ENCODE measurements at places on chromosomes 16 and 17.
A peak's percentile ranks its signal among the peaks of the same experiment; 100 is the strongest.

DNA sequence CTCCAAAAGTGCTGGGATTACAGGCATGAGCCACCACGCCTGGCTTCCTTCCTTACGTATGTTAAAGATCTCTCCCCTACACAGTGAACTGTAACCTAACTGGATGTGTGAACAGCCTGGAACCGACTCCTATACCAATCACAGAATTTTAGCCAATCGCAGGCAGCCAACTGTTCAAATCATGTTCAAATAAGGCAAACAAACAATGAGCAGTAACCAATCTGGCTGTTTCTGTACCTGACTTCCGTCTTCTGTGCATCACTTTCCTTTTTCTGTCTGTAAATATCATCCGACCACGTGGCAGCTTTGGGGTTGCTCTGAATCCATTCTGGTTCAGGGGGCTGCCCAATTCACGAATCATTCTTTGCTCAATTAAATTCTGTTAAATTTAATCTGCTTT is 27.5 kb downstream of the TEKT5 start:
- DNase-seq, result no peak

DNA sequence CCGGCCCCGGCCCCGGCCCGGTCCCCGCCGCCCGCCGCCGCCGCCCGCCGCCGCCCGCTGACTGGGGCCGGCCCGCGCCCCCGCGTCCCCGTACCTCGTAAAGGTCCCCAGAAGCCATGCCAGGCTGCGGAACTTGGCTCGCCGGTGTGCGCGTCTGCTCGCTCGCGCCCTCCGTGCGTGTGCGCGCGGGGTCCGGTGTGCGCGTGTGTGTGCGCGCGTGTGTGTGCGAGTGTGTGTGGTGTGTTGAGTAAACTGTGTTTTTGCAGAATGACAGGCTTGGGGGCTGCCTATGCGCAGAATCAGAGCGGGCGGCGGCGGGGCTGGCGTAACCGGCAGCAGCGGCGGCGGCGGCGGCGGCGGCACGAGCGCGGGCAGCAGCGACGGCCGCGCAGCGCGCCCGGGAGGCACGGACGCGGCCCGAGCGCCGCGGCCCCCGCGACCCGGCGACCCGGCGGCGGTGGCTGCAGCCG is 307 bp downstream of the CDYL2 start:
- peak; percentile 4 for DNase-seq

- DNase-seq, result peak; percentile 2
Observed at GRCh38 chr16:87764600-87765472, 950 bp downstream of the KLHDC4 start.

DNA sequence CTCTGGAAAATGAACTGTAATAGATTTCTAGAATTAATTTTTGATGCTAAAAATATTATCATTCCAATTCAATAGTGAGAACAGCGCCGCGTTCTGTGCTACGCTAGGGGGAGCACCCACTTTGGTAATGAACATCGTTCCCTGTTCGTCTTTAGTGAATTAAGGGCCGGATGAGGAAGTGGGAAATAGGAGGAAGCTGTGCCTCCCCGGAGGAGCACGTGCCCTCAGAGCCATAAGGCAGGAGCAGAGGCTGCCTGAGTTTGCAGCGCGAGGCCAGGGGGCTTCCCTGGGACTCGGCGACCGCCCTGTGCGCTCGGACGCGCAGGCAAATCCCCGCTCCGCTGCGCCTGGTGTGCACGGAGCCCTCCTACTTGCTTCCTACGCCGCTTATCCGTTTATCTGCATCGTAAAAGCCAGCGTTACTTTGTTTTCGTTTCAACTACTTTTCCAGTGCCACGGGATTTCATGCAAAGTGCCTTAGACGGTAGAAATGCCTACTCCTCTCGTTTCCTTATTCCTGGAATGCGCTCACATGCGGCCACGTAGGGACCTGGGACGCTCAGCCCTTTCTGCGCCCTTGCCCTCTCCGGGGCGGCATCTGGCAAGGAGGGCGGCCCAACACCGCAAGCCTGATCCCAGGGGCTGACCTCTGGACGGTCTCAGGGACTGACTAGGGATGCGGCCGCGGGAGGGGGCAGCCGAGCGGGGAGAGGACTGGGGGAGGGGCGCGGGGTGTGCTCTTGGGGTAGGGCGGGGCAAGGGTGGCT is 76.4 kb downstream of the KCNJ12 start:
- no peak for DNase-seq

GRCh38 chr16:9275816-9276354 is 184.4 kb downstream of the HAPSTR1 start:
- DNase-seq, result no peak

DNA sequence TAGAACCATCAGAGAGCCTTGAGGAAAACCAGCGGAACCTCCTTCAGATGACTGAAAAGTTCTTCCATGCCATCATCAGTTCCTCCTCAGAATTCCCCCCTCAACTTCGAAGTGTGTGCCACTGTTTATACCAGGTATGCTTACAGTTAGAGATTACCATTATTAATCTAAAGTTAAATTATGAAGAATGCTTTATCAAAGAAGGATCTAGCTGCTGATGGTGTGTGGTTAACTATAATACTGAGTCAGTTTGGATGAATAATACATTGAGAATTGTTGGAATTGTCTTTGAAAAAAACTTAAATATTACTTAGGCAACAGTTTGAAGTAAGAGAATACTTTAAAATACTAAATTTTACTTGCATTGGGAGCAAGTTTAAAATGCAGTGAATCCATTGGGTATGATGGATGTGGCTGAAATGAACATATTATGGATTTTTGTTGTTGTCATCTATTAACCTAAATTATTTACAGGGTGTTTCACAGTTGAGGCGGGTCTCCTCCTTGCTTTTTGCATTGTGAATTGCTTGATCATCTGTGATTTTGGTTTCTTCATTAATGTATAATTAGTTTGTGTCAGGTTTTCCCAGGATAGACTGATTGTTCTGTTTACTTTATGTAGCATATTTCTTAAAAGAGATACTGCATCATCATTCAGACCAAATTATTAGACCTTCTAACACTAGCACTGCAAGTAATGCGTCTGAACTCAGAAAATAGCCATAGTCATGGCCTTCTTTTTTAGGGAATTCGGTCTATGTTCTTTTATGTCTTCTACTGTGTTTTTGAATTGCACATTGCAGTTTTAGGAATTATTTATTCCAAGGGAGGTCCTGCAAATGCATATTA is 47.8 kb downstream of the OMG start:
- DNase-seq, result no peak

DNA sequence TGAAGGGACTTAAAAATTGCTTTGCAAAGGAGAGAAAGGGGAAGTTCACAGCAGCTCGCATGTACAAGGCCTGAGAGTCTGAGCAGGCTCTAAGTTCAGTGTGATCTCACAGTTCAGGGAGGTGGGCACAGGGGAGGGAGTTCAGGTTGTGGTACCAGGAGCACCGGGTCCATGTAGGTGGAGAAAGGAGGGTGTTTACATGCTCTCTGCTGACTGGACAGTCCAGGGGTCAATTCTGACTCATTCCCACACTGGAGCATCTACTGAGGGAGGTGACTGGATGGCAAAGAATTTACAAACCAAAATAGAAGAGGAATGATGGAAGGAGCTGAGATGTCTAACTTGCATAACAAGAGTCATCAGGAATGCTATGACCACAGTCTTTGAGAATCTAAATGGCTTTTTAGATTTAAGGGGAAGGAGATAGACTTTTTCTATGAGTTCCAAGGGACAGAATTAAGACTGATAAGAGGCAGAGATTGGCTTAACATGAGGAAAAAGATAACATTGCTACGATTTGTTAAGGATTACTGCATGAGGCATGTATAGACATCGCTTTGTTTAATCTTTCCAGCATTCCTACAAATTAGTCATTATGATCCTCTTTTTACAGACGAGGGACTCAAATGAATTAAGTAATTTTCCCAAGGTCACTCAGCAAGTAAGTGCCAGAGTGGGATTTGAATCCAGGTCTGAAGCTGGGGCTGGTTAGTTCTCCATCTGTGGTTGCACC is 29.9 kb downstream of the MIS12 start:
- DNase-seq, result no peak

GRCh38 chr17:31499771-31500554 is 108.5 kb downstream of the RAB11FIP4 start:
- DNase-seq, result peak; percentile 39

DNA sequence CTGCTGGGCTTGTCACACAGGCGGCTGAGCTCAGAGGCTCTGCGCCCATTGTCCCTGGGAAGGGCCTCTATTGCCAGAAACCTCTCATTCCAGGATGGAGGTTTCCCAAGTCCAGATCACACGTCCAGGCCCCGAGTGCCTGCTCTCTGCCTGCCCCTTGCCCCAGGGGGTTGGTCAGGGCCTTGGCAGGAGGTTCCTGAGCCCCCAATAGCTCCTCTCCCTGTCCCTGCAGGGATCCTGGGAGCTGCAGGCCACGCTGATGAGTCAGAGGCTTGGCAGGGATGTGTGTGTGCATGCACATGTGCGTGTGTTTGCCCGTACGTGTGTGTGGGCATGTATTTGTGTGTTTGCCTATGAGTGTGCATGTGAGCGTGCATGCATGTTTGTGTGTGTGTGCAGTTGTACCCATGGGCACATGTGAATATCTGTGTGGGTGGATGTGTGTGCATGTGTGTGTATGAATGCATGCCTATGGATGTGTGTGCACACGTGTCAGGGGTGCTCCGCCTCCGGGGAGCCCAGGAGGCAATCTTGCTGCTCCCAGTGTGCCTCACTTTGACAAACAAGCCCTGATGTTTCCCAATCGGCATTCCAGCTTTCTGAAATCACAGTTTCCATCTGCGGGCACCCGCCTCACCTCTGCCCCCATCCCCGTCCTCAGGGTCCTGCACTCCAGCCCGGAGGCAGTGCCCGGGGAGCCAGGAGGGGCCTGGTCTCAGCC is 98.4 kb upstream of the GSE1 start:
- DNase-seq, result peak; percentile 76

DNA sequence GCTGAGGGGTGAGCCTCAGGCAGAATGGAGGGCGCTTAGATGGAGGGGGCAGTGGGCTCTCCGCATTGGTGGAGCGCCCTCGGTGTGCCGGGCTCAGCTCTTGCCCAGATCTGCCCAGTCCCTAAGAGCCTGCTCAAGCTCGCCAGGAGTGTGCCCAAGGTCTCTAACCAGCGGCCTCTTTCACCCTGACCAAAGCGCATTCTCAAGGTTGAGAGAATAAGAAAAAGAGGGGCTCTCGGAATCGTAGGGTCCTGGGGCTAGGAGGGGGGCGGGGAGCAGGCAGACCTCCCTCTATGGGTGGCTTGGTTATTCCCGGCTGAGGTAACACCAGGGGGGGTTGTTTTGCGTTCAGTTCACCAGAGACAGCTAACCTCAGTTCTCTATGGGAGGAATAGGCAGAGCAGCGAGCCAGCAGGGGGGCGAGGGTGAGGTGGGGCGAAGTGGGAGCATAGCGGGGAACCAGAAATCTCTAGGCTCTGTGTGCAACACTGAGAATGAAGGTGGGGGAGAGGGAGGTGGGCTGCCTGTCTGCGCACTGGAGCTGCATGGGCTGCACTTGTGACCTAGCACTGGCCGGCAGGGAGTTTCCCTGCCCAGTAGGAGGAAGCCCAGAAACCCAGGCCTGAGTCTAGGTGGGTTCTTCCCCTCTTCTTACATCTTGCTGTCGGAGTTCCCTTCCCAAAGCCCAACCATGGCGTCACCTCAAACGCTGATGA is 3.0 kb downstream of the TMEM132E start:
- no peak for DNase-seq

DNA sequence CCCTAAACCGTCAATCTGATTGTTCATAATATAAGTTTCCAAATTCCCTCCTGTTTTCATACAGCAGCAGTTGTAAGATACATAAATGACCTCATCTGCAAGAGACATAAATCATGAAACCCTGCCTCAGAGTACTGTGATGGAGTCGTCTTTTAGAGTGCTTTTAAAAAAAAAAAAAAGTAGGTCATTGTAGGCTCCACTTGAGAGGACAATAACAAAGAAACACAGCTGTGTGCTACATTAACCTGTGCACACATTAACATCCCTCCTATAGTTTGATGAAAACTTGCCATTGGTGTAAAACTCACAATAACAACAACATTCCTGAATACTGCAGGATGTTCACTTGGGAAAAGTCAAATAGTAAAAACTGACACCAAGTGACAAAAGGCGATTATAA is 56.5 kb downstream of the XPO6 start:
- no peak for DNase-seq

DNA sequence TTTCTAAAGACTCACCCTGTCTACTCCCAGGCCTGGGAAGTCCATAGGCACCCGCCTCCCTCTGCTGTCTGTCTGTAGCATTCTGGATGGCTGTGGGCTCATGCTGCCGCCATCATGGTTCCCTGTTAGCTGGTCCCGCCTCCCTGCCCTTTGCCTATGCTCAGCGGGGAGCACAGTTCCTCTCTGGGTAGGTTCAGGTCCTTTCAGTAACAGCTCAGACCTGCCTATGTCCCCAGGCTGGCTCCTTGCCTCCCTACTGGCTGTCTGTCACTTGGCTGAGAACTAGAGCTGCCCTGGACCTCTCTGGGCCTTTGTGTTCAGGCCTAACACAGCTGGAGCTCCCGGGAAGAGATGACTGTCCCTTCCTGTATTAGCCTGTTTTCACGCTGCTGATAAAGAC is 317.9 kb downstream of the SNX29 start:
- DNase-seq, result no peak

- DNase-seq, result no peak
Observed at GRCh38 chr17:5769593-5770354, 185.5 kb upstream of the NLRP1 start.

DNA sequence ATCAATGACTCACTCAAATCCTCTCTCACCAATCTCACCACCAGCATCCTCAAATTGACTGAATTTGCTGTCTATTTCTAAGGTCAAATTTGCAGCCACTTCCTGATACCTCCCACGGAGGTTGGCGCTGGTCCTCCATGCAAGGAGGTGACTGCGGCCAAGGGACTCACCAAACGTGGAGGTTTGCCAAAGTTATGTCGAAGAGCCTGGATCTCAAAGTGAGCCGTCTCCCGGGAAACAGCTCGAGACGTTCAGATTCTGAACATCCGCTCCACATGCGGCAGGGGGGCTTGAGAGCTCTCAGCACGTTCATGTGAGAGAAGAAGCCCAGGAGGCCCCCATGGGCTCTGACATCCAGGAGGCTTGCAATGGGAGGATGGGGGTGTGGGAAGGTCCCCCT is 22.6 kb downstream of the LGALS3BP start:
- DNase-seq, result no peak

- DNase-seq, result peak; percentile 28
Observed at GRCh38 chr17:7403043-7403726, 712 bp downstream of the TMEM256 start.

DNA sequence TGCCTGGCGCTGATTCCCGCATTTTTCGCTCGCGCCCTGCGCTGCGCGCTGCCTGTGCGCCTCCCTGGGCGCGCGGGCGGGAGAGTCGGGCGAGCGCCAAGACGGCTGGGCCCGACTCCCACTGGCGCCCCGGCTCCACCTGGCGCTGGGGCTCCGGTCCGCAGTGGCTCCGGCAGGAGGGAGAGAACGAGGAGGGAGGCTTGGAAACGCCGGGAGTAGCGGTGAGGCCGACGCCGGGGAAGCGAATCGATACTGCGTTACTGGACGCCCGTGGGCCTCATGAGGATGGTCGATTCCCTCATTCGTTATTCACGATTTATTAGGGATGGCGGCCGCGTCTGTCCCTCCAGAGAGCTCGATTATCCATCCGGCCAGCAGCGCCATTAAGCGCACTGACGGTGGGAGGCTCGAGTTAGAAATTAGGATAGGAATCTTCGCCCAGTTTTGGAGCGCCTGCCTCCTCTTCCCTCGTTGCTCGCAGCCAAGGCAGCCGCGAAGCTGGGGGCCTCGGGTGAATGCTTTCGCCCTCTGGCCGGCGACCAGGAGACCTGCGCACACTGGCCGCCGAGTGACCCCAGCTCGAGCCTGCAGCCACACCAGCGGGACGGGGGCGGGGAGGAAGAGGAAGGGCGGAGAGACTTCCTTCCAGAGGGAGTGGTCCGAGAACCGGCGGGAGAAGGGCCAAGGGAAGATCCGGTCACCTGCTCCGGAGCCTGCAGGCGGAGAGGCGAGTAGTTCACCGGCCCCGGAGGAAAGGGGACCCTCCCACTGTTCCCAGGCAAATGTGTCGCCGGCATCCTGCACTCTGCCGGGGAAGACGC is 1.3 kb upstream of the PCGF2 start:
- DNase-seq, result peak; percentile 93
